ENCODE measurements at places on chromosomes 12 and 14.

GRCh38 chr12:124804011-124804621 lies 59.5 kb downstream of the SCARB1 start:
- DNase-seq = no peak

DNA sequence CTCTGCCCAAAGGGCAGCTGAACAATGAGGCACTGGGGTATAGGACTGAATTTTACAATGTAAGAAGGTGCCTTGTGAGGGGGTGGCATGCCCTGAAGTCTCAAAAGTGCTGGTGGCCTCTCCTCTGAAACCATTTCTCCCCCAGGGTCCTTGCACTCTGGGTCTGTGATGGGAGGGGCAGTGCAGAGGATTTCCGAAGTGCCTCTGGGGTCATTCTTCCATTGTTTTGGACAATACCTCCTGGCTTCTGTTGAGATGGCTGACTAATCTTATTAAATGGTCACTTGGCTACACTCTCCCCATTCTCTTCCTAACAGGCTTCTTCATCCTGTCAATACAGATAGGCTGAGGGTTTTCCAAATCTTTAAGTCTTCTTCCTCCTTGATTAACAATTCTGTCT lies 59.3 kb downstream of the UNC79 start:
- no peak for DNase-seq

DNA sequence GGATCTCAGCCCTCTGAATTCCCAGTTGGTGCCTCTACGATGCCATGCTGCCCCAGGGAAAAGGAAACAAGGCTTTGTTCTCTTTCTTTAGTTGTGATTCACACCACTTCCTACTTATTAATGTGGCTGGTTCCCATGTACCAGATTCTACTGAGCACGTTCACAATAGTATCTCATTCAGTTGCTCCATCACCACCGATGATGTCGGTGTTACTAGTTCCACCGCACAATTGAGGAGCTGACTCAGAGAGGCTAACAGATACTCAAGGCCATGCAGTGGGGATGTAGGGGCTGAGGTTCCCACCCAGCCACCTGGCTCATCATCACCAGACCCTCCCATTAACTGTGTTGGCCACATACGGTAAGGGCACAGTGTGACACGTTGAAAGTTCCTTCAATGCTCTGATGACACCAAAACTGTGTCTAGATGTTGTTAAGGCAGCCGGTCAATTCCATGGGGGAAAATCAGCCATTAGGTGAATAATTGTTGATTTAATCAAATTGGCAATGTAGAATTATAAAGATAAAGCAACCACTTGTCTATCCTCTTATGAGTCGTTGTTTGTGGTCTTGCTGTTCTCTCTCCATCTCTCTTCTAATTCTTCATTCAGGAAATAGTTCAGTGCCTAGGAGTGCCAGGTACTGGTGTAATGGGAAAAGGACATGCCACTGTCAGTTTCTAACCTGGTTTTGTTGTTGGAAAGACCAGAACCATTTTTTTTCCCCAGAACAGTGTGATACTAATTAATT lies 244.2 kb upstream of the CRY1 start:
- DNase-seq = no peak

DNA sequence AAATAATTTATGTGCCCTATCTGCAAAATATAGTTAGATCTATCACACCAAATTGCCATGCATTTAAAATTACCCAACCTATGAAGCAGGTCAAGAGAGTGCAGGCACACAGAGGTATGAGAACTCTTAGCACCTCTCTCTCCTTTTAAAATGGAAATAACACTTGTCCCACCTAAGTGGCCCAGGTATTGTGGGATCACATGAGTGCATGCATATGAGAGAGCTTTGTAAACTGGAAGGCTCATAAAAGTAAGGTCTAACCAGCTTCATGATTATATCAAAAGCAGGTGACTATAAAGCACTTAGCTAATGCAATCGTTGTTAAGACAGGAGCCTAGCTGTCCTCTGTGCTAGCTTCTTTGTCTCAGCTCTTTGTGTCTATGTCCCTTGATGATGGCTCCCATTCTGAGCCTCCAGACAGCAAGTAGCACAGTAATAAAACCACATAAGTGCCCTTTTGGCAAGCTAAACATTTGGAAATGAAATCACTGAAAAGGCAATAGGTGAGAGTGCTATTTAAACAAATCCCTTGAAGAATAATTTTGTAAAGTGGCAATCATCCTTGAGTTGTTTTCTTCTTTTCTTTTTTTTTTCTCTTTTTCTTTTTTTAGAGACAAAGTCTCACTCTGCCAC lies 219.0 kb downstream of the NTF3 start:
- DNase-seq = no peak

GRCh38 chr12:117189725-117190209 lies 503 bp downstream of the FBXO21 start:
- peak; percentile 42 for DNase-seq

GRCh38 chr12:53053218-53054111 lies 3.6 kb downstream of the TNS2 start:
- DNase-seq = peak; percentile 61

- DNase-seq = no peak
Observed at GRCh38 chr14:105250986-105251385, 2.7 kb downstream of the BTBD6 start.

DNA sequence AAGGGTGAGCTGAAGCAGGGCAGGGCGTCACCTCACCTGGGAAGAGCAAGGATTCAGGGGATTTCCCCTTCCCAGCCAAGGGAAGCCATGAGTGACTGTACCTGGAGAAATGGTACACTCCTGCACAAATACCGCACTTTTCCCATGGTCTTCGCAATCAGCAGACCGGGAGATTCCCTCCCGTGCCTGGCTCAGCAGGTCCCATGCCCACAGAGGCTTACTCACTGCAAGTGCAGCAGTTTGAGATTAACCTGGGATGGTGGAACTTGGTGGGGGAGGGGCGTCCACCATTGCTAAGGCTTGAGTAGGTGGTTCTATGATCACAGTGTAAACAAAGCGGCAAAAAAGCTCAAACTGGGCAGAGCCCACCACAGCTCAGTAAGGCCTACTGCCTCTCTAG lies 11.0 kb upstream of the DHRS4 start:
- no peak for DNase-seq

DNA sequence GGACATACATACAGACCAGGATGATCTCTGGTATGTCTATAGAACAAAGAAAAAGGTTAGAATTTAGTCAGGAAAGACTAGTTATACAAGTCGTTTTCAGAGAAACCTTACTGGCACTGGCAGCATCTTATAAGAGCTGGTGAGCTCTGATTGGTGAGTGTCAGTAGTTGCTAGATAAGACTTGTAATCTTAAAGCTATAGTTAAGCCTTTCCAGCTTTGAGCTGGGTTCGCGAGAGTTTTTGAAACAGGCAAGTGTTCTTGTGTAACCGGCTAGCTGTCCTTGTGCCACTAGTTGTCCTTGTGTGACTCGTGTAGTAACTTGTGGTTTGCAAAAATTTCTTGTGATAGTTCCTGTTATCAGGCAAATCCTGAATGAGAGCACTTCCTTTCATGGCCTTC lies 740.9 kb downstream of the GALC start:
- no peak for DNase-seq

- DNase-seq = no peak
Observed at GRCh38 chr14:50928002-50928635, 16.2 kb downstream of the PYGL start.

GRCh38 chr12:92432724-92433441 lies 269.9 kb upstream of the PLEKHG7 start:
- DNase-seq = no peak

GRCh38 chr12:108559748-108560147 lies 1.2 kb downstream of the SART3 start:
- no peak for DNase-seq

GRCh38 chr14:74703043-74703442 lies 9.8 kb downstream of the AREL1 start:
- no peak for DNase-seq

GRCh38 chr14:99966037-99966835 lies 99.0 kb upstream of the EVL start:
- no peak for DNase-seq

- no peak for DNase-seq
Observed at GRCh38 chr12:15732341-15733061, 56.7 kb downstream of the EPS8 start.

DNA sequence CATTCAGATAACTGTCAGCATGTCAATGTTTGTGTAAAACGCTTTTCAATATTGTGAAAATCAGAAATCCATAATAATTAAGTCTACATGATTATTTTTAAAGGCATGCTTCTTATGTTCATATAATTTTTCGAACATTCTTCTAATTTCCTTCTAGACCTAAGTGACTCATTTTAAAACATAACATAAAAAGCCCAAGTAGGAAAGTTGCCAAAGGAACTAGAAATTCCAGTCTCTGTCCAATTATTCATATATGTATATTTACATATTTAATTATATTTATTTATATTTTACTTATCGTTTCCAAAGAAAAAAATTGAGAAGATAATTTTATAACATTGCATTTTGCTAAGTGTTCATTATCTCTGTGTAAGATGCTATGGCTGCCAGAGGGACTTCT lies 110.4 kb downstream of the TMTC1 start:
- DNase-seq = no peak

- DNase-seq = no peak
Observed at GRCh38 chr14:51004801-51005526, 60.7 kb upstream of the PYGL start.

DNA sequence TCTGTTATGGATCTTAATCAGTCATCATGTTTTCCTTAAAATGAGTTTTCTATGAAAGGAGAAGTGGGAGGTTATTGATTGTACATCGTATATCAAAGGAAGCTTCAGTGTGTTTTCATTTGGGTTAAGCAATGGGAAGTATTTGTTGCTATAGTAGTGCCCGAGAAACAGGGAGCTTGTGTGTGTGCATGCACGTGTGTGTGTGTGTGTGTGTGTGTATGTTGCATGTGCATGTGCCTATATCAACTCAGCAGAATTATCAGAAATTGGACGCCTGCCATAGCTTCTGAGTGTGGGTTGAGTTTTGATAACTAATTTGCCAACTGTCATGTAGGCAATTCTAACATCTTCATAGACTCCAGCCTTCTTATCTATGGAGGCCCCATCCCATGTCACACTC lies 246.1 kb upstream of the CRY1 start:
- DNase-seq = no peak

DNA sequence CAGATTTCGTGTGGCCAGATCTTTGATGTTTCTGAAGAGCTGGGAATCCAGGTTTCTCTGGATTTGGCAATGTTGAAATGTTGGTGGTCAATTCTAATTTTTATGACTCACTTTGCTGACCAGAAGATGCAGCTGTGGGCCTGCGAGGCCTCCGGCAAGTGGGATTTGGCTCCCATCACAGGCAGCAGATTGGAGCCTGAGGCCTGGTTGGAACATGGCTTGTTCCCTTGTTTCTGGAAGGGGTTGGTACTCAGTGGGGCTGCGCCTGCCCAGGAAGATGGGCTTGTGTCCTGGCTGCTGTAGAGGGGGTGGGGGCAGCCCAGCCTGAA lies 23.1 kb downstream of the FBRSL1 start:
- no peak for DNase-seq

GRCh38 chr12:106302401-106303201 lies at the start of gene TCP11L2:
Gene TCP11L2 (plus strand): TSS chr12:106302733. CDS start chr12:106311076, 8,343 bp downstream.
- DNase-seq = peak; percentile 91

DNA sequence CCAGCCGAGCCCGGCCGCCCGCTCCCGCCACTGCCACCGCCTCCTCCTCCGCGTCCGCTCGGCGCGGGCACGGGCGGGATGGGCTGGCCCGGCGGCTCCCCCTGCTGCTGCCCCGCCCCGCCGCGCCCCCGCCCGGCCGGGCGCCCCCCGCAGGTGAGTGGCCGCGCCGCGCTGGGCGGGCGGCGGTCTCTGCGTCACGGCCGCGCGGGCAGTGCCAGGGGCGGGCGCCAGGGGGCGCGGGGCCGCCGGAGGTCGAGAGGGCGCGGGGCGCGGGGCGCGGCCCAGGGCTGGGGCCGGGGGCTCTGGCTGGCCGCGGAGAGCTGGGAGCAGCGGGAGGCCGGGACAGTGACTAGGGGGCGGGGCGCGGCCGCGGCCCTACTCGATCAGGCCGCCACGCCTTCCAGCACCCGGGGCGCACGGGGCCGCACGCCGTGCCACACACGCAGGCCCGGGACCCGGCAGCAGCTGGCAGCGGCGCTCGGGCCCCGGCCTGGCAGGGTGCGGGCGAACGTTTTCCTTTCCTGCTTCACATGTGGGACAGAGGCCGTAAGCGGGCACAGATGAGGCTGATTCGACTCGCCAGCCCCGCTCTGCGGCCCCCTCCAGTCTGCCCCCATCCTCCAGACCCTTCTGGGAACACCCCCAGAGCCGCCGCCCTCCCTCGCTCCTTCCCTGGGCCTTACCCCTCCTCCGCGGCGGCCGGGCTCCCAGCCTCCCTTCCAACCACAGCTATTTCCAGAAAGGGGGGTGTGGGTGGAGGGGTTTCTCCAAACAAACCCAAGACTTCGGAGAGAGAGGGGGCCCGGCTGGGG lies 2.4 kb upstream of the TNS2 start:
- DNase-seq = peak; percentile 70

- no peak for DNase-seq
Observed at GRCh38 chr12:15649347-15649746, 139.8 kb downstream of the EPS8 start.

DNA sequence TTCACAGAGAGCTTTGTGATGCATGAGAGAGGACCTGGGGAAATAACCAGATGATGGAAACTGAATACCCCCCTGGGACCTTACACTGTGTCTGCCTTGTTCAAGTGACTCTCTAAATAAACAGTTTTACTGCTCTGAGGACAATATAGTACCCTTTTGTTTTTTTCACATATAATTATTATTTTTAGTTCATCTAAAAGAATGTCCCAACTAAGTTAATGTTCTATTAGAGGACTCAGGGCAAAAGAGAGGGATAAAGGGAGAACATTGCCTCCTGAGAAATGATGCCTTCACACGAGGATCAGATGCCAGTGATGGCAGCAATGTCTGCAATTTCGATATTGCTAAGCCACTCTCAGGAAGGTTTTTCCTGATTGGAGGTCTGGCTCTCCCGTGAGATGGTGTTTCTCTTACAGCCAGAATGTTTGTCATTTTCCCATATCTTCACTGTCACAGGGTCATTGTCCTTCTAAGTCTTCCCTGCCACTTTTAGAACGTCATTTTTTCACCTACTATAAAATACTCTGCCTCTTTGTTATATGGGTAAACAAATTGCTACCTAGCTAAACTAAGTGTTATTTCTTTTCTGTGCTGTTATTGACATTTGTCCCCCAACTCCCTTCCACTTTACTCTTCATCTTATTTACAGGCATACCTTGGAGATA lies 201.6 kb downstream of the RAD51B start:
- DNase-seq = no peak

DNA sequence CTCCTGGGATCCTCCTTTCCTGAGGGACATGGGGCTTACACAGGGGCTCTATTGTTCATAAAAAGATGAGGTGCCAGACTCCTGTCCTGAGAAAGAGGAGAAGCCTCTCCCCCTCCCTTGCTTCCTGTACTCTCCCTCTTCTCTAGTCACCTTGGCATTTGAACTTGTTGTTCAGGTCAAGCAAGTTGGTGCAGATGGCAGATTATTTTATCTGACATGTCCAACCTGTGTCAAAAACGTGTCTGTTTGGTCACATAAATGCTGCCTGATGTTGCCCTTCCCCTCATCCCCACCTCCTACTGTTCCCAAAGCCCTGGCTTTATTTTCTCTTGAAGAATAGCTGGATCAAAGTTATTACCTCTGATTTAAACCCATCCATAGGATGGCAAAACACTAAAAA lies 154.8 kb downstream of the TMX1 start:
- no peak for DNase-seq

- no peak for DNase-seq
Observed at GRCh38 chr14:27040552-27040951, 442.7 kb upstream of the NOVA1 start.

GRCh38 chr12:14263742-14264141 lies 101.7 kb upstream of the ATF7IP start:
- no peak for DNase-seq

GRCh38 chr14:43853541-43853940 lies 653.5 kb downstream of the FSCB start:
- no peak for DNase-seq

GRCh38 chr12:33654313-33654712 lies 214.7 kb upstream of the SYT10 start:
- no peak for DNase-seq
